Memory B cell (primary cell): ENCODE measurements at places on chromosomes 12 and 14.
A peak's percentile ranks its signal among the peaks of the same experiment; 100 is the strongest.

DNA sequence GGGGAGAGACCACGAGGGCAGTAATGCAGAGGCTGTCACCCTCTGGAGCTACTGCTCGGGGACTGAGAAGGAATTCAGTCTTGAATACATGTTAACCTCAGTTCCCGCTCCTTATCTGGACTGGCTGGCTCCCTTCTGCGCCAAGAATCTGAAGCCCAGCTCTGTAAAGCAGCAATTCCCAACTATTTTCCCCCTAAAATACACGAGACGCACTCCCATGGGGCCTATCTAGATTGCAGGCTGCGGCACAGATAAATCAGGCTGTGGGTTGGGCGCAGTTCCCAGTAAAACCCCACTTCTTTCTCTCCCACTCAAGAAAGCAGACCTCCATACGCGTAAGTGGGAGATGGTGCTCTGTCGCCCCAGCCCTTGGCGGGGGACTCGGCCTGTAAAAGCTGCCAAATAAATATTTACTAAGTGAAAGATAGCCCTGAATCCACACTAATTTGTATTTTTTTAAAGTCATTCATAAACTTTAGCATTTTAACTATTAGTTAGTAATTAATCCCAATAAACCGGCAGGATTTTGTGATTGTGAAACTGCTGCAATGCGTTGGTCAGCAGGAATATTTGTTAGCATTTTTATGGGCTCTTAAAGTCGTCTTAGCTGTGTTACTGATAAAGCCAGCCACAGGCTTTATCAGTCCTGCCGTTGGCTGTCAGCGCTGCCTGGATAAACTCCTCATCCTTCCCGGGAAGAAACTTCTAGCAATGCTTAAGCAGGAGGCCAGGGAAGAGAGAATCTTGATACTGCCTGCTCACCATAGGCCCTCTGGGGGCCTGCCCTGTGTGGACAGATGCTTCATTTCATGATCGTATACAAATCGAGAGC is 17.8 kb downstream of the FBXL14 start:
- no peak for DNase-seq

DNA sequence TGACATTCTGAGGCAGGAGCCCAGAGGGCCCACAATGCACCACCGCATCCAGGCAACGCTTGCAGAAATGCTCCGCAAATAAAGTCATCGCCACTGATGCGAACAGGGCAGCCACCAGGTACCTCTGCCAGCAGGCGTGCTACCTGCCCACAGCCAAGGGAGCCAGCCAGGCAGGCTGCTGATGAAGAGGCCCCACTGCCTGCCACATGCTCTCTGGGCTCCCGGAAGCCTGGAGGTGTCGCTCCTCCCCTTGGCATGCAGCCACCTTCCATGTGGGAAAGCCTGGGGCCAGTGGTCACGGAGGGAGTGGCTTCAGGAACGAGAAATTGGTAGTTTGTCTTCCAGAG is 14.7 kb downstream of the GPR132 start:
- DNase-seq: no peak

GRCh38 chr14:86221000-86221399 is 691.1 kb downstream of the FLRT2 start:
- no peak for DNase-seq

DNA sequence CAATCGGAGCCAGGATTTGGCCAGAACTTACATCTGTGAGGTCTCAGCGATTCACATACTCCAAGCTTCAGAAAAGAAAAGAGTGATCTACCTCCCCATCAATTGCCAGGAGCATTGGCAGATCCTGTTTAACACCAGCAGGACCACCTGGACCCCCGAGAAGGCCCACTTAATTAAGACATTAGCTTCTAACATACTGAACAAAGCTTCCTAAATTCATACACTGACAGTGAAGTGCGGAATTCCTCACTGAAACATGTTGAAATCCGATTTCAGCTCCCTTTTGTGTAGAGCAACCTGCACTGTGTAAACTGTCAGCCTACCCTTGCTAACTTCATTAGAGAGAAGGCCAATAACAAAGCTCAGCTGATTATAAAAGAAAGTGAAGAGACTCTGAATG is 274.0 kb downstream of the NOVA1 start:
- no peak for DNase-seq

- DNase-seq: no peak
These were observed 36.5 kb upstream of the DYNC1H1 start for GRCh38 chr14:101927859-101928258.

- DNase-seq: no peak
These were observed 13.4 kb downstream of the ISM2 start for GRCh38 chr14:77485256-77485655.

GRCh38 chr14:36346052-36346451 is 25.6 kb upstream of the MBIP start:
- no peak for DNase-seq

DNA sequence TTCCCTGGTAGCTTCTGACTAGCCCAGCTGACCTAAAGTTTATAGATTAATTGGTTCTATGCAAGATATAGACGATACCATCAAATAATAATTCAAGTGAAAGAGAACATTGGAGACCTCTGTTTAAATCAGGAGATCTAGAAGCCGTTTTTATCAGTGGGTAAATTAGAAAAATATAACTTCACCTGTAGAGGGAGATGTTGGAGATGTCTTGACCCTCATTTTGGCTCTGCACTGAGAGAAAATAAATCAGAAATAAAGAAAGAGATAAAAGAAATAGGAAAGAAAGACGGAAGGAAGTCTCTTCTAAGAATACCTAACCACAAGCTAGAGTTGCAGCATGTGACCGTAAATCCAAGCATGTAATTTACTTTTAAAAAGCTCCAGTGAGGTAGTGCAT is 684.5 kb downstream of the C12orf50 start:
- no peak for DNase-seq

DNA sequence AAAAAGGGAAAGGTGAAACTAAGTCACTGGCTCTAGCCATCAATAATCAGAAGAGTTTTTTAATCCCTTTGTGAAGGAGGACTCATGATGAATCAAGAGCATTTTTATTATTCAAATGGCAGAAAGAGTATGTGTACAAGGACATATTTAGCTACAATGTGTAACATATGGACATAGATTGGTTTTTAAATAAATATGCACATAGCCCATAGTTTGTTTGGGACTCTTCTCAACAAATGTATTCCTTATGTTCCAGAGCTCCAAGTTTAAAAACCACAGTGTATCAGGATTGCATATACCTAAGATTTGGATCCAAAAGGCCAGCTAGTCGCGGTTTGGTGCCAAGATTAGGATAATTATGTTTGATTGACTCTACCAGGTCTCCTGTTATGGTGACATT is 104.2 kb downstream of the C12orf50 start:
- no peak for DNase-seq

DNA sequence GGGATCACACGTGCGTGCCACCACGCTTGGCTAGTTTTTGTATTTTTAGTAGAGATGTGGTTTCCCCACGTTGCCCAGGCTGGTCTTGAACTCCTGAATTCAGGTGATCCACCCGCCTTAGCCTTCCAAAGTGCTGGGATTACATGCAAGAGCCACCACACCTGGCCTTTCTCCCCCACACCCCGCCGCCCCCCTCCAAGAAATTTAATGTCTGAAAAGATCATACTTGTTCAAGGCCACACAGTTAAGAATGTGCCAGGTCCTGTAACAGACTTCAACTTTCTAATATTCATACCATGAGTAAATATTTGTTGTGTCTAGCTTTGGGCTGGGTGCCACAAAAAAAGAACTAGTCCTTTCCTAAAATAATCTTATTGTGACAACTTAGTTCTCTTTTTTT is 9.1 kb downstream of the GATC start:
- DNase-seq: no peak

- no peak for DNase-seq
These were observed 72.7 kb downstream of the WSCD2 start for GRCh38 chr12:108201808-108202207.

DNA sequence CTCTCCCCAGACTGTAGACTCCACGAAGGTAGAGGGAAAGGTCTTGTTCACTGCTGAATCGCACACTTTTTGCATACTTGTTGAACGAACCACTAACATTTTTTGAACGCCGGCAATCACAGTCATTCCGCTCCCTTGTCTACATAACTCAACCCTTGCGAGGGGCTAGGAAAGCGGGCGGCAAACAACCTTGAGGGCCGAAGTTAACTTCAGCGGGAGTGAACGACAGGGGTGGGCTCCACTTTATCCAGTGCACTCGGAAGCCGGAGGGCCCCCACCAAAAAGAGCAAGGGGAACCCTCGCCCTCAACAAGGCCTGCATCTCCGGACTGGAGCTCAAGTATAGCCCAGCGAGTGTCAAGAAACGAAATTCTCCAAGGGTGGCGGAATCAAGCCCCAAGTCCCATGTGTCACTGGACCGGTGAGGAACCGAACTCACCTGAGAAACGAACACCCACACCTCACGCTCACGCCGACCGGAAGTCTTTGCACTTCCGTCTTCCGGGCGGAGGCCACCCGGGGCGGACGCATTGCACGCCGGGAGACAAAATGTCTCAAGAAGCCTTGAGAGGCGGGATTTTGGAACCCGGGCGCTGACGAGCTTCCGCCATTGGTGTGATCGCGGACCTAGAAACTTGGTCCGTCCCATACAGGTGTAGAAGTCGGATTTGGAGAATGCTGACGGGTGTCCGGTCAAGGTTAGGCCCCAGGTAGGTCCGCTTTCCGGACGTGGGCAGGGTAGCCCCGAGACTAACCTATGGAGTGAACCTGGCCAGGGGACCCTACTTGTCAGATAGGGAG is at the start of gene LLPH:
Gene LLPH, minus strand, starts transcription at position 484 of the 800 bp plus-strand sequence. CDS start 1,644 bp downstream, outside the sequence.
- peak; percentile 78 for DNase-seq

DNA sequence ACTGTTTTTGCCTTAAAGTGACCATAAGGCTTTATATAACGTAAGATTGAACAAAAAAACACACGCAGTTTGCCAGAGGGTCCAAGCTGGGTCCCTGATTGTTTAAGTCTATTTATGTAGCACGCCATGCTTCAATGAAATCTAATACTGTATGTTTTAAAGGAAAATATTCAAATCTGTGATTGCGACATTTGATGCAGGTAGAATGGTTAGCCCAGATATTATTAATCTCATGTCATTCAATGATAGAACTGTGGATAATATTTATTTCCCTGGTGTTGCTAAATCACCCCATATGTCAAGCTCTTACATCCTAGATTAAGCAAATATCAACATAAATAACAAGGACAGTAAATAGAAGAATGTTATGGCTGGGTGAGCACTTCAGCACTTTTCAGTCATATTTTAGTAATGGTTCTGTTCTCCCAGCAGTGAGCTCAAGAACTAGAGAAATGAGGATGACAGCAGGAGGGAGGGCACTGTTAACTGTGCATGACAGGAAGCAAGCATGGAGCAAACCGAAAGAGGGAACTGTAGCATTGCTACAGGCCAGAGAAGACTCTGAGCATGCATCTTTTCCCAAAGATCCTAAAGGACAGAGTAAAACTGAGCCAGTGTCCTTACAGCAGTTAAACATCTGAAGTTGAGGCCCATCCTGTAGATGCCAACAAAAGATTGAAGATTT is 465.7 kb upstream of the MGAT4C start:
- no peak for DNase-seq

DNA sequence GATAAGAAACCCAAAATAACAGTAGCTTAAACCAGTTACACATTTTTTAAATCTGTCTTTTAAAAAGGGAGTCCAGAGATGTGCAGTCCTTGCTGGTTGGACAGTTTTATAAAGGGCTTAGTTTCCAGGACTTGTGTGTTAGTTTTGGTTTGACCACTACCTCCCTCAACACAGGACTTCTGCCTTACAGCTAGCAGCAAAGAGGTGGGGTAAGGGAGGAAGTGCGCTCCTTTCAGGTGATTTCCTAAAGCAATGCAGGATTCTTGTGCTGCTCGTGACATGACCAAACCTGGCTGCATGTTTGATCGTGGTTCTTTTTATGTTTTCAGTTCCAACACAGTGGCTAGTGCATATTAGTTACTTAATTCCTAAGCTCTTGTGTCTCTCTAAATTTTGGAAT is 266.2 kb downstream of the TMTC2 start:
- no peak for DNase-seq

GRCh38 chr12:84911271-84912197 is 1.1 kb downstream of the SLC6A15 start:
- no peak for DNase-seq

DNA sequence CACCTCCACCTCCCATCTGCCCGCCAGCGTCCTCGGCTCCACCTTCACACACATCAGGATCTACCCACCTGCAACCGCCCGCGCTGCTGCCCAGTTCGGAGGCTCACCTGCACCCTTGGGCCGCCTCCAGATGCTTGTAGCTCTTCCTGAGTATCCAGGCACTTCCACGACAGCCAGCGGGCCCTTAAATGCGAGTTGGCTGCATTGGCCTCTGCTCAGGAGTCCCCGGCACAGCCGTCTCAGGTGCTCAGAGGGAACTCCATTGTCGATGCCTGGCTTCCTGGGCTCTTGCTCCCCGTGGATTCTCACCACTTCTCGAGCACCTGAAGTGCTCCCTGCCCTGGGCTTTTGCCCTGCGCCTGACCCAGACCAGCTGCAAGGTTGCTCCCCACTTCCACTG is 21.9 kb upstream of the CDCA4 start:
- DNase-seq: no peak

DNA sequence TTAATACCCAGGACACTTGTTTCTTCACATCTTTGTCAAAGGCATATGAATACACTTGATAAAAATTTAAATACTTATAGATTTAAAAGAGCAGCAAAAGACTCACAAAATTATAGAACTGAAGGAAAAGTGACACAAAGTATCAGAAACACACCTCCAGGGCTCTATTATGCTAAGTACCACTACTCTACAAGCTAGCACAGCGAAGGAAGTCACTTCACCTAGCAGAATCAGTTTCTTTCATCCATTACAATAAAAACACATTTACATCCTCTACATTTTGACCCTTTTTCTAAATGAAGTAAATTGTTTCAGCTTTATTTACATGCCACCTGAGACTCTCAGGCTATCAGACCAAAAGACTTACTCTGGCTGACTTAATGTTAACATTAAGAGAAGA is 26.6 kb upstream of the PTPRB start:
- no peak for DNase-seq

DNA sequence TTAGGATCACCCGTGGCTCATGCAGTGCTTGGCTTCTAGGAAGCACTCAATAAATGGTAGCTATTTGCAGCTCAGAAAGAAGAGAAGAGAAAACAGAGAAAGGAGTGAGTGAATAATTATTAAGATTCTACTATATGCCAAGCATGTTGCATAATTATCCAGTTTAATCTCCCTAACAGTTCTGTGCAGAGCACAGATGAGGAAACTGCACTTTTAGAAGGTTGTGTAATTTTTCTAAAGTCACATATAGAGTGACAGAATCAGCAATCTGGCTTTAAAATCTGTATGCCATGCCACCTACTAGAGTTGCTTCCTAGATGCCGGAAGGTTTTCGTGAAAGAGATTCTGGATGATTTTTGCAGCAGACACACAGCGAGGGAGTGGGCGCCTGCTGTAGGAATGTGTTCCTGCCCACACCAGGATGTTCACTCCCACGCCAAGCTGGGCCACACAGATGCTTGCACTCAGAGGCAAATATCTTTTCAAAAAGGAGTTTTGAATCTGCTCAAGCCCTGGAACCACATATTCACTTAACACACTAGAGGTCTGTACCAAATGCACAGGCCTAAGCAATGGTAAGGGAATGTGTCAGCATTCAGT is 50.2 kb upstream of the SMCO2 start:
- no peak for DNase-seq

GRCh38 chr12:13440844-13441243 is 244.3 kb downstream of the EMP1 start:
- DNase-seq: no peak

- no peak for DNase-seq
These were observed 43.5 kb downstream of the SYNE2 start for GRCh38 chr14:63896278-63896720.
